ENCODE measurements at places on chromosomes 5 and 9.
A peak's percentile ranks its signal among the peaks of the same experiment; 100 is the strongest.

- no peak for DNase-seq
Measured at GRCh38 chr5:110001648-110002047, 311.9 kb downstream of the MAN2A1 start.

DNA sequence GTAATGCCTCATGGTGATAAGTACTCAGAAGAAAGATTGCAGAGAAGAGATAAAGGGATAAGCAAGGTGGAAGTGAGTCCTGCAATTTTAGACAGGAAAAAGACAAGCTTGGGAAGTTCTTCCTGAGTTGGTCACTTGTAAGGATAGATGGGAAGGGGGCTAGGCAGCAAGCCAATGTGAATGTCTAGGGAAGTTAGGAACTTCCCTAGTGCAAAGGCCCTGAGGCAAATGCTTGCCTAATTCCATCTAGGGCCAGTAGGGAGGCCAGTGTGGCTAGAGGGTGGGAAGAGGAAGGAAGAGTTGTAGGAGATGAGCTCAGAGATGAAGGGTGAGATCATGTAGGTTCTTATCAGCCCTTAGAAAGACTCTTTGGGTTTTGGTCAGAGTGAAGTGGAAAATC is 206.6 kb downstream of the MAT2B start:
- DNase-seq, result no peak

- no peak for DNase-seq
Measured at GRCh38 chr5:142939006-142939405, 168.8 kb downstream of the ARHGAP26 start.

DNA sequence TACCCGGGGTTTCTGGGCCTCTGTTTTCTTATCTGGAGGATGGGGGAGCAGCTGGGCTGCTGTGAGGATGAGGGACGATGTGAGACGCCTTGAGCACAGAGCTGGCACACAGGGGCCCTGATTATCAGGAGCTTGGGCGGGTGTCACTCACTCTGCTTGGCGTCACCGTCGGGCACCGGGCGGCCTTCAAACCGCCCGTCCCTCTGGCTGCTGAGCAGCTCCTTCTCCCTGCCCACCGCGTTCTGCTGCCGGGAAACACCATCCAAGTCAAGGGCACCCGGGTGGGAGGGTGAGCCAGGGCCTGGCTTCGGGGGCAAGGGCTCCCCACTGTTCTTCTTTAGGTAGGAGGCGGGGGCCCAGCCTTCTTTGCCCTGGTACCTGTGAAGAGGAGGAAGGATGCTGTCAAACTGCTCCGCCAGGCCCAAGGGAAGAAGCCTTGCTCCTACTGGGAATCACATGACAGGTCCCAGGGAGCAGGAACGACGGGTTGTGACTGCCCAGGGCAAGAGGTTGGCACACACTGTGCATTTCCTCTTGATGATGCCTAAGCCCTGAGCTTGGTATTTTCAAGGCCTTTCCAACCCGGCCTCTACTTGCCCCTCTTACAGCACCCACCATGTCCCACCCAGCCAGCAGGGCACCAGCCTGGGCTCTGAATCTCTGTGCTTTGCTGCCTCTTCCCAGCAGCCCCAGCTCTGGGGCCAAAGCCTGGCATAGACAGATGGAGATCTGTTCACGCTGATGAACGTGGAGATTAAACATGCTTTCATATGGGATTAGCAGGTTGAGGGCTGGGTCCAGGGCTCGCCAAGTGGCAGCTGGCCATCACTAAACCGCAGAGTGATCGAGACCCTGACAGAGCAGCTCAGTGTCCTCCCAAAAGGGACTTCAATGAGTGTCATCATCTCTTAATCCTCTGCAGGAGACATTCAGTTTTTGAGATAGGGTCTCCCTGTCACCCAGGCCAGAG is 66.9 kb upstream of the UBTD2 start:
- DNase-seq, result no peak

GRCh38 chr5:137737349-137738131 is 1.7 kb upstream of the KLHL3 start:
- DNase-seq, result peak; percentile 19

DNA sequence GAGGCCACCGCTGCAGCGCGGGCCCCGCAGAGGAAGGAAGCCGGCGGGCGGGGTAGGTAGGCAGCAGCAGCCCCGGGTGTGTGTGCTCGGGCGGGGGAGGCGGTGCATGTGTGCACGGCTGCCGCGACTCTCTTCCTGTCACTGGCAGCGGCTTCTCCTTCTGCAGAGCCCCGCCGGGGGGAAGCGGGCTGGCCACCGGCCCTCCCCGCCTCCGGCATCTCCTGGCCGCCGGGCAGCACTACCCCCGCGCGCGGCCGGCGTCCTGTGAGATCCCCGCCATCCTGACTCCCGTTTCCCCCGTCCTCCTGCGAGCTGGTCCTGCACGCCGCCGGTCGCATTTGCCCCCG is 315 bp downstream of the PIK3R1 start:
- DNase-seq, result no peak

- DNase-seq, result no peak
Measured at GRCh38 chr9:86978413-86978812, 31.1 kb upstream of the GAS1 start.

- no peak for DNase-seq
Measured at GRCh38 chr5:124124711-124125229, 612.8 kb downstream of the CSNK1G3 start.

Measured in activated CD4-positive, alpha-beta T cell treated with anti-CD3 and anti-CD28 coated beads for 4 hours (primary cell).